ENCODE measurements at places on chromosomes 7 and 10.

DNA sequence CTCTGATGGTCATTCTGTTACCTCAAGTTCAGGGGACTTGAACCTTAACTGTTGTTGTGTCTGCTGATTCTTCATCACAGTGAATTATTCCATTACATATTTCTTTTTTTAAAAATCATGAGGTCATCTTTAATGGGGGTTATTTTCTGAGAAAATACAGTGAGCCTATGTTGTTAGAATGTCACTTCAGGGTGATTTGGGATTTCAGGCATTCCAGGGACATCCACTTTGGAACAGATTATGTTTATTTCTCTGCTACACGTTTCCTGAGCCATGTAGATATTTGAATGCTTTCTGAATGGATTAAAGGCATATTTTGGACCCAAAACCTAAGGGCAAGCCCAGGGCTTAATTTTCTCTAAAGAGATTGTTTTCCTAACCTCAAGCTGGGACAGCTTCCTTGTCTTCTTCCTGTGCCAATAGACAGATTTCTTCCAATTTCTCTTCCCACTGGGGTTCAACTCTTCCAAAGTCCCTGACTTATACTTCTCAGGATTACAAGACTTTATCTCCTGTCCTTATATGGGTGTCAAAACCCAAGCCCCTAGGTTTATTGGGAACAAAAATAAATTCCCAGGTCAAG is 271.7 kb downstream of the ARHGAP12 start:
- no peak for DNase-seq

- DNase-seq, result no peak
Observed at GRCh38 chr10:34288634-34289033, 526.5 kb downstream of the PARD3 start.

DNA sequence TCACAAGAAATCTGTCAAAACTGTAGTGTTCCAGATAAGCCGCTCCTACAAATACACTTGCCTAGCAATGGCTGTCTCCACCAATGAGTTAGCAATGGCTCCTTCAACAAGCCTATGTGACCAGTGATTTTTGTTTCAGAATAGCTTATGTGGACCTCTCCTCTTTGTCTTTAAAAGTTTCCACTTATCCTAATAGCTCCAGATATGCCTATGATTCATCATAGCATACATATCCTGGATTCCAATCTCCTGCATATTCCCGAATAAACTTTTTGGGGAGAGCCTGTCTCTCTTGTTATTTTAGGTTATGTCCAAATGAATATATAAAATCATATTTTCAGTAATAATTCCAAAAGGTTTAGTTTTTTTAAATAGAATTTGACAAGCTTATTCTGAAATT is 510.6 kb downstream of the ARL4A start:
- no peak for DNase-seq

DNA sequence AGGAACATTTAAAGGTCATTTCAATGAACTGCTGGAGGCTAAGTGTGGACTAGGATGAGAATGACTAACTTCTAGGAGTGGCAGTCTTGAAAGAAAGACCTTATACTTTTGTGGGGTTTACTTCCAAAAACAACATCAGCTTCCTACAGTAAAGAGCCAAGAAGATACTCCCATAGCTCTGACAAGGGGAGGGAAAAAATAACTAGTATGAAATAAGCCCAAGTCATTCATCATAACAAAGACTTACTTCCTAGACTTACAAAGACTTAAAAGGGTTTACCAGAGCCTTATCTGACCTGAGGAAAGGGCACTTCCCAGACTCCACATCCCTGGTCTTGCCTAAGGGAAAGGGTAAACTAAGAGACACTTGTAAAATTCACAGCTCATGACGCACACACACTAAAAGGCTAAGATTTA is 31.7 kb downstream of the ARHGAP12 start:
- DNase-seq, result no peak
